NCI-H510A (cell line): ENCODE measurements at places on chromosomes 2 and 18.

DNA sequence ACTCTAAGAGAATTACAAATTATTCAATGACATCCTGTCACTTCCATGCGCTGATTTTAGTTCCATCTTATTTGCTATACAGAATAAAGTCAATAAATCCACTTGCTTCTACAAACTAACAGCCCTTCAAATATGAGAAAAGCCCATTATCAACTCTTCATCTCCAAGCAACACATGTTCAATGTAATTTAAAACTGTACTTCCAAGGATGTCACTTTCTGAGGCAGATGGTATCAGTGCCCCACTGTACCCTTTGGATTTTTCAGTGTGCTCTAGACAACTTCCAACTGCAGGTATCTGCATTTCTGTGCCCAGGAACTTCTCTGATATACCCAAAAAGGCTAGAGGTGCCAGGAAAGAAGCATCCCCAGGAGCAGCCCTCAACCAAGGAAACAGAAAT, 87.6 kb downstream of the SMAD2 start:
- no peak for DNase-seq

GRCh38 chr2:68248361-68248760, 4.0 kb downstream of the PPP3R1 start:
- no peak for DNase-seq

DNA sequence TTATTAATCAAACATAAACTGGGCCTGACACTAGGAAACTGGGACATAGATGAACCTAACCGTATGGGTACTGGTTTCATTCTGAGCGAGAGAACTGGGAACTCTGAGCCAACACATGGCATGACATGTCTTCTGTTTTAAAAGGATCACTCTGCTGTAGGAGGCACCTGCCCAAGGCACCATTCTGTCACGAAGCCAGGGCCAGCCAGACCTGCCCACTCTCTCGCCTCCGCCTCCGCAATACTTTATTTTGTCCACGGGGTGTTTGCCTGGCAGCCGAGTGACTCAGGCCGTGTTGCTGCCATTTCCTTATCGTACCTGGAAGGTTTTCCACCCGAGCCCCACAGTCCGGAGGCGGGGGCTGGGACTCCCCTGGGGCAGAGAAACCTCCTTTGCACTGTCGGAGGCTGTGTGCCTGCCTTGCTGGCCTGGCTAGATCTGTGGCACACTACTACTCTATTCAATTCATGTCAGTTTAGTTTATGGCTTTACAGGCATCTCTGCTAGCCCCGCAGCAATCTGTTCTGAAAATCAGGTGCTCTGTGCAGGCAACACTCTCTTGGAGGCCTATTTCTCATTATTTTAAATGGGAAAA, 120.4 kb upstream of the ACKR3 start:
- DNase-seq, result no peak

- no peak for DNase-seq
Measured at GRCh38 chr2:69628325-69629021, 15.1 kb downstream of the AAK1 start.

DNA sequence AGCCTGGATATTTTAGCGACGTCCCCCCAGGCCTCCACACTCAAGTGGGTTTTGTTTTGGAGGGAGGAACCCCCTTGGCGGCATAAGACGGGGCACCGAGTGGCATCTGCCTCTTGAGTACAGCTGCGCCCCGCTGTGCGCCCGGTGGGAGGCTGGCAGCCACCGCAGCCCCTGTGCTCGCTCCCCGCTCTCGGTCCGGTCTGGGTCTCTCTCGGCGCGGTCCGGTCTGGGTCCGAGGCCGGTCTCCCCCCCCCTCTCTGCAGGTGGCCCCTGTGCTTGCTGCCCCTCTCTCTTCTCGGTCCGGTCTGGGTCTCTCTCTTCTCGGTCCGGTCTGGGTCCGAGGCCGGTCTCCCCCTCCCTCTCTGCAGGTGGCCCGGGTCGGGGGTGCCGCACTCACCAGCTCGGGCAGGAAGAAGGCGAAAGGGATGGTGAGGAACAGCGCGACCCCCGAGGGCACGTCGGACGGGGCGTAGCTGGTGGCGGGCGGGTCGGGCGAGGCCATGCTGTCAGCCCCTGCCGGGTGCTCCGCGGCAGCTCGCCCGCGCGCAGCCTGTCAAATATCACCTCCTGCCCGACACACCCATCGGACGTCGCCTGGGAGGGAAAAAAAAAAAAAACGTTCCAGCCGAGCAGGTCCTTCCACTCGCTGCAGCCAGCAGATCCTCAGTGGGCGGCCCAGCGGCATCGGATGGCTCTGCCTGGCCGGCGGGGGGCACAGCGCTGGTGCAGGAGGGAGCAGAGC, at the start of gene MALL:
Gene MALL, minus strand, starts transcription at position 532 of the 742 bp plus-strand sequence. Its CDS starts 30 bp downstream, at position 502.
- peak; percentile 64 for DNase-seq

DNA sequence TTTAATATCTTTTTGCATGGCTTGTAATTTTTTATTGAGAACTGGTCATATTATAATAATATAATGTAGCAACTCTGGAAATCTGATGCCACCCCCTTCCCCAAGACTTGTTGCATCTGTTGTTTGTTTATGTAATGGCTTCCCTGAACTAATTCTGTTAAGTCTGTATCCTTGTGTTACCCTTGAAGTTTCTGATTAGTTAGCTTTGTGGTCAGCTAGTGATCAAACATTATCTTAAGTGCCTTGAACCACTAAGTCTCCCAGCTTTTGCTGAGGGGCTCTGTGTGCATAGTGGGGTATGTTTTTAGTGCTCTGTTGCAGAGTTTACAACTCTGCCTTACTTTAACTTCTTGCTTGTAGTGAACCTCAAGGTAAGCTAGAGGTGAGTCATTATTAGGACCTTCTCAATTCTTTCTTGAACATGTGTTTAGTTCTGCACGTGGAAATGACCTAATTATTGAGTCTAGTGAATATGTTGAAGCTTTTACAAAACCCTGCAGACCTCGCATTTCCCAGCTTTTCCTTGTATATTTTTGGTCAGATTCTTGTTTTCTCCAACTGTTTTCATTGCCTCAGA, 24.8 kb downstream of the SMCHD1 start:
- no peak for DNase-seq

DNA sequence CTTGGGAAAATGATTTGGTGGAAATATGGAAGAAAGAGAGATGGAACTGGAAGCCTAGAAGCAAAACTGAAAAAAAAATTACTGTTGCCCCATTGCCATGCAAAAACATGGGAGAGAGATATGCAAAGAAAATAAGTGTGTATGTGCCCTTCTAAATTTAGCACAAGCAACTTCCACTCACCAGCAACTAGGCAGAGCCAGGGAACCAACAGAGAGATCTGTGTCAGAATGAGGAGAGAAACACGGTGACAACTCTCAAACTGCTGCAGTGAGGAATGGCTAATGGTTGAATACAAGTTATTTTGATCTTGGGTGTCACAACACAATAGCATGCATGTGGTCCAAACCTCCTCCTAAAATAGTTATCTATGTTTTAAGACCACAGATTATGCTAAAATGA, 10.9 kb downstream of the DSC2 start:
- no peak for DNase-seq

- no peak for DNase-seq
Measured at GRCh38 chr2:219209236-219210195, 2.9 kb downstream of the ZFAND2B start.

DNA sequence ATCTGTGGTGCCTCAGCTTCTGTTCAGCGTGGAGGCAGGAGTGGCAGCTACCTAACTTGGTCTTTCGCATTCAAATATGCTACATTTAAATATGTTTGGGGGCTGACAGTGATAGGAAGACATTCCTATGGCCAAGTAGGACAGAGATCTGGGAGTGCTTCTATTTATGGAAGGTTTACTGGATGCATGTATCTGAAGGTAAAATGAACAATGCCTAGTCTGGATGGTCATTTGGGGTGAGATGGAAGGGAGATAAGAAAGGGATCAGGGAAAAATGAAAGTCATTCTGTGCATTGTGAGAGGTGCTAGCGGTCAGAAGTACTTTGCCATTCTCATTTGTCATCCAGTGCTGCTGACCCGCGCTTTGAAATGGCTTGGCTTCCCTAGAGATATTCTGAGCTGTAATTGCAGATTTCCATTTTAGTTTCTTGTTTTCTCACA, 300.9 kb upstream of the FBXO11 start:
- DNase-seq, result no peak

DNA sequence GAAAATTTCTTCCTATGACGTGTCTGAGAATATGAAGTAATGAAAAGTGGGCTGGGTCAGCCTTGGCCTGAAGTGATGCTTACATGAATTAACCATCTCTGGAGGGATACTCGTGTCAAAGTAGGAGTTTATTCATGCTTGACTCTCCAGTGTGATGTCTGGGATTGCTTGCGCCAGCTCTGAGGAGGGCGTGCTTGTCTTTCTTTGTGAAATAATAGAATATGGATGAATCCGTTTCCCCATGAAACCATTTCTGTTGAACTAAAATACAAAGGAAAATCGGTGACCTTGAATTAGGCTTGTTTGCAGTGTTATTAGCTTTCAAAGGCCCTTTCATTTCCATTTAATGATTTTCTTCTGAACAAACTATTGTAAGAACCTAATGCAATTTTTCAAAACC, 77.9 kb downstream of the EML6 start:
- DNase-seq, result no peak
